ENCODE measurements at places on chromosomes 3 and 15. TPM values are rescaled to one million over a fixed set of nuclear protein-coding genes. Genes with fewer than 3 reads are reported as not detected.

Gene PTH1R
- total RNA-seq = 16.1 TPM

Gene TM4SF1
- total RNA-seq = 273 TPM

Gene PEX5L
- total RNA-seq = not detected

GRCh38 chr3:194031349-194031748 is 104.6 kb upstream of the HES1 start:
- no peak for DNase-seq

DNA sequence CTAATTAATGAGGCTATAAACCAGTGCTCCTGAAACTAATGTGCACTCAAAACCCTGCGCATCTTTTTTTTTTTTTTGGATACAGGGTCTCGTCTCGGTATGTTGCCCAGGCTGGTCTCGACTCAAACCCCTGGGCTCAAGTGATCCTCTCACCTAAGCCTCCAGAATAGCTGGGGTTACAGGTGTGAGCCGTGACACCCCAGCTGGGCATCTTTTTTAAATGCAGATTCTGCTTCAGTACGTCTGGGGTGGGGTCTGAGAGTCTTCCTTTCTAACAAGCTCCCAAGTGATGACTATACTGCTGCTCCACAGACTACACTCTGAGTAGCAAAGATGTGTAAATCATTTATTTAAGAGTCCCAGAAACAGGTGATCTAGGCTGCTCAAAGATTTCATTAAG is 73.0 kb downstream of the BFSP2 start:
- DNase-seq = no peak

DNA sequence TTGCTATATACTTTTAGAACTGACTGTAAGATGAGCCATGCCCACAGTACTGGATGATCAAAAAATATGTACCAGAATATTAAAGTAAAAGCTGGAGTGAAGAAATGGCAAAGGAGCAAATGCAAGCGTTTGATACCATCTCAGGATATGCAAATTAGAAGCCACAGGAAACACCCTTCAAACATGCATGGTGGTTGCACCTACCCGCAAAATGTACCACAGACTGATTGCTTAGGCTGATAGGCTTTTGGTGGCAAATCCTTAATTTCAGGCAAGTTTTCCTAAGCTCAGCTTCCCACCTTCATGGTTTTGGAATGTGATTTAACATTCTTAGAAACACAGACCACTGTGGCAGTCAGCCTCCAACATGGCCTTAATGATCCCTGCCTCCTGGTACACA is 149.0 kb downstream of the PDZRN3 start:
- DNase-seq = no peak

DNA sequence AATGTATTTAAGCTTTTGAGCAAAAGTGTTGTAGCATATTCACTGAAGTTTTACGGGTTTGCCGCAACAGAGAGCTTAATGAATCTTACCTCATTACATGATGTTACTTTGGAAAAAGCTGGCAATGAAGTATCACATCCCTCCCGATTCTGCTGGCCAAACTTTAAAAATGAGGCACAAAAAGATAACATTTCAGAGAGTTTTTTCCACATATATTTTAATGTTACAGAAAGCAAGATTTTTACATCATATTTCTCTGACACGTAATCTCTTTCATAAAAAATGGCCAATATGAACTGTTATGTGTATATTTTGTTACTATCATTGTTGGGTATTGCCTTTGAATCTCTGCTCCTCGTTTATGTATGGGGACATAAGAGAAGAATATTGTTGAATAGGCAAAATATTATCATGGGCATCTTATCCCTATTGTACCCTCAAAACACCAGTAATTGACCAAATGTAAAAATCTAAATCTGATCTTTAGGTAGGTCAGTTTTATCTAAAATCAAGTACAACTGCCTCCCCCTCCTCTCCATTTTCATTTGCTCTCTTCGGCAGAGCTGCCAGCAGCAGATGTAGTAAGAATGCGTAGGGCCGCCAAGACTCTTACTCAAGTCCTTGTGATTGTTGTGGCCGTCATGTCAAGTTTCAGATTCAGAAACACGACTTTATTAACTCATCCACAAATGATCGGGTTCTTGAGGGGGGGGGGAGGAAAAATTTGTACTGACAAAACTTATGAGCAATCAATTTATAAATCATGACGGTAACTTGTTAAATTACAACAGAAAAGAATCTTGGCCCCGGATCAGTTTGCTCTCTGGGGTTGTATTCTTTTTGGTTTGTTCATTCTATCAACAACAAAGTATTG is 106.7 kb upstream of the THRB start:
- DNase-seq = no peak

GRCh38 chr3:194687638-194688199 is 2.0 kb downstream of the FAM43A start:
- DNase-seq = no peak

DNA sequence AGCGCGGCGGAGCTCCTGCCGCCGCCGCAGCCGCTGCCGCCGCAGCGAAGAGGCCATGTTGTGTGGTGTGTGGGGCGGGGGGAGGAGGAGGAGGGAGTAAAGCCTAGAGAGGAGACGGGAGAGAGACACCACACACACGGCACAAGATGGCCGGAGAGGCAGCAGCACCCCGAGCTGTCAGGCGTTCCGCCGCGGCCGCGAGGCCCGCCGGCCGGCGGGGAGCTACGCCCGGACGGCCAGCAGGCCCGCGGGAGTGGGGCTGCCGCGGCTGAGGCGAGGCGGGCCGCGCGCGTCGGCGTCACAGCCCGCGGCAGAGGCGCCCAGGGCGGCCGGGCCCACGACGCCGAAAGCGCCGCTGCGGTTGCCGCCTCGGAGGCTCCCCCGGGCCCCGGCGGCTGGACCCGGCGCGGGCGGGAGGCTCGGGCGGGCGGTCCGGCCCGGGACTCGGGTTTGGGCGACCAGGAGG is 17.4 kb upstream of the CHD2 start:
- no peak for DNase-seq

DNA sequence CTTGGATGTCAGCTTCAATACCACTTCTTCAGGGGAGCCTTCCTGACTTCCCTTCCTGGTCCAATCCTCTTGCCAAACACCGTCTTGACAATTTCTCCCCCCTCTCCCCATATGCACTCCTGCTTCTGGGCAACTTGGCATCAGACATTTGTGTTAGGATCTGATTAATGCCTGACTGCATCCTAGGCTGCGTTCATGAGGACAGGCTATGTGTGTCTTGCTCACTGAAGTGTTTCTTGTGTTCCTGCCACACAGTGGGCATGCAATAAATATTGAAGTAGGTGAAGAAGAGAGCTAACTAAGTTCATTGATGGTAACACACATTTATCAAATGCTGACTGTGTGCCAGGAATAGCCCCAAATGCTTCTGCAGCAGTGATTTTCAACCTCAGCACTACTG is 36.4 kb upstream of the WNT5A start:
- DNase-seq = no peak

- DNase-seq = no peak
Observed at GRCh38 chr3:154018100-154018696, 103.0 kb upstream of the ARHGEF26 start.

DNA sequence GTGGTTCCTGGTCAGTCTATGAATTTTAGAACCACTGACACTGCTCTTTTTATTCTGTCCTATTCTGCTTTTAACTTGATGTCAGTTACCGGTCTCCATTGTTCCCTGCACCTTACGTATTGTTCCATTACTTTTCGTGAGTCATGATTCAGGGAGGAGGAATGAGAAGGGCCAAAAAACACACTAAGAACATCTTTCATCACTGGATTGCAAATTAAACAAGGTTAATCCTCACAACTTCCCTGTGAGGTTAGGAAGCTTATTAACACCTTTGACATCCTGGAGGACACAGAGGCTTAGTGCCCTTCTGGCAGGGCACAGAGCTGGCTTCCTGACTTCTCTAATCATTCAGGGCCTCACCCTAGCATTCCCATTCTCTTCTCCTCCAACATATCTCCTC is 227.6 kb upstream of the SATB1 start:
- DNase-seq = no peak

DNA sequence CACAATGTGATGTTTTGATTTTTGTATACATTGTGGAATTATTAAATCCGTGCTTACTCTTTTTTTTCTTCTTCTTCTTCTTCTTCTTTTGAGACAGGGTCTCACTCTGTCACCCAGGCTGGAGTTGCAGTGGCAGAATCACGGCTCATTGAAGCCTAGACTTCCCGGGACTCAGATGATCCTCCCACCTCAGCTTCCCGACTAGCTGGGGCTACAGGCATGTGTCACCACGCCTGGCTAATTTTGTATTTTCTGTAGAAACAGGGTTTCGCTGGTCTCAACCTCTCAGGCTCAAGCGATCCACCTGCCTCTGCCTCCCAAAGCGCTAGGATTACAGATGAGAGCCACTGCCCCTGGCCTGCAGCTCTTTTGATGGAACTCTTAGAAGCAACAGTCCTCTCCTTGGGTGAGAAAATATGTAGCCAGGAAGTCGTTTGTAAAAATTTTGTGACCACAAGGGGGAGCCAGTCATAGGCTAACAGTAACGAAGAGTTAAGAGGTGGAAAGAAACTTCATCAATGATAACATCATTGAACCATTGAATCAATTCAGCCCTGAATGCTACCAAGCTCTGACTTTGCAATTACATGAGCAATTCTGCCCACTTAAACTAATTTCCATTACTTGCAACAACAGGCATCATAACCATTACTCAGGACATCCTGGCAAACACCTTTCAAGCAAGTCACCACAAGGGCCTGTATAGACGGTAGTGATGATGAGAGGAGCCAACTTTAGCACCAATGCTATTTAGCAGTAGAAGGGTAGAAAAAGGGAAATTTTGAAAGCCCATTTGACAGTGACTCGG is 16.7 kb upstream of the CMTM7 start:
- peak; percentile 55 for DNase-seq

Measured in omental fat pad (tissue), 4 donors.